SK-N-DZ (cell line): ENCODE measurements at places on chromosomes 2 and 18.

DNA sequence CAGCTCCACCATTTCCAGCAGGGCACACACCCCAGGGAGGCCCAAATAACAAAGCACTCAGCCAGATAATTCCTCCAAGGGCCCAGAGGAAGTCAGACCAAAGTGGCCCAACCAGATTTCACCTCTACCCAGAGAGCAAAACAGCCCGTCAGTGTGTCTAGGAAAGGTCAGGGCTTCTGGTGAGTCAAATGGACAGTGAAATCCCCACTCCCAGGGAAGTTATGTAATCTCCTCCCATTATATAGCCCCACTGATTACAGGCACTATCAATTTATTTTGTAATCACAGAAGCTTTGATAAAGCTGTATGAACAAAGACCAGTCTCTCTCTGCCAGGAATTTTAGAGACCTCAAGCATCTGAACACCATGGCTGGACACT lies 4.0 kb downstream of the B4GALT6 start:
- no peak for DNase-seq

DNA sequence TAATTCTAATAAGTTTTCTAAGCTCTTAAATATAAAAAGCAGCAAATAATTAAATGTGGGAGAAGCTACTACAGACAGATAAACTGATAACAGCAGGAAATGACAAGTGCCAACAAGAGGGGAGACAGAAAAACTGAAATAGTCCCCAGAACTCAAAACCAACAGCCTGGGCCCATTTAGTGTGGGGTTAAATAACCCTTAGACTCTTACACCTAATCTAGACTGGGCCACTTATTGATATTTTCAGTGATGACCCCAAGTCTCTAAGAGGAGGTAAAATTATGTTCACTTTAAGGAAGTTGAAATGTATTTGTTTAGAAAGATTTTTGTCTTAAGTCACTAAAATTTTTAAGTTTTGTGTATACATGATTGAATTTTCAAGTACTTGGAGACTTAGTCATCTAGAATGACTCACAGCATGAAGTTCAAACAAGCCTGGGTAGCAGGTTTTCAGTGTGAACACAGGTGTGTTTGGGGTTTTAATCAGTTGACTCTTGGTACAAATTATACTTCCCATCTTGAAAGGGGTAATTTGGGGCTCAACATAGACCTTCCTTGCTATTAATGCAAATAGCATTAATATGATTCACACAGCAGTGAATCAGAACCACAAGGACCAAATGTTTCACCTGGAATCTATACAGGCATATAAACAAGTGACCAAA lies 54.9 kb upstream of the MYO3B start:
- DNase-seq: no peak

DNA sequence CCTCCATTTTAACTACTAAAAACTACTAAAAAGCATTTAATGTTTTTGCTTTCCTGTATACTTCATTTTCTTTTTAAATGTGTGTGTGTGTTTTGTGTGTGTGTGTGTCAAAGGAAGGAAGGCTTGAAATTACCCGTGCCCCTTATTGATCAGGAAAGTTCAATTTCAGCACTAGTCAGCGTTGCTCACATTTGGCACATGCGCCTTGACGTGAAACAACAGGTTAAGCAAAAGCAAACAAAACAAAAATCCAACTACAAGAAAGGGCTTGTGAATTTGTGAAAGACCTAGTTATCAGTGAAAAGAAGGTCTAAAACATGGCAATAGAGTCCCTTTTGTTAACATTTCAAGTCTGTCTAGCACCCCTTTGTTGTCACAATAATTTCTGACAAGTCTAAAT lies 72.5 kb downstream of the KCNH7 start:
- no peak for DNase-seq

GRCh38 chr2:29068513-29068912 lies 5.8 kb downstream of the PCARE start:
- DNase-seq: no peak

DNA sequence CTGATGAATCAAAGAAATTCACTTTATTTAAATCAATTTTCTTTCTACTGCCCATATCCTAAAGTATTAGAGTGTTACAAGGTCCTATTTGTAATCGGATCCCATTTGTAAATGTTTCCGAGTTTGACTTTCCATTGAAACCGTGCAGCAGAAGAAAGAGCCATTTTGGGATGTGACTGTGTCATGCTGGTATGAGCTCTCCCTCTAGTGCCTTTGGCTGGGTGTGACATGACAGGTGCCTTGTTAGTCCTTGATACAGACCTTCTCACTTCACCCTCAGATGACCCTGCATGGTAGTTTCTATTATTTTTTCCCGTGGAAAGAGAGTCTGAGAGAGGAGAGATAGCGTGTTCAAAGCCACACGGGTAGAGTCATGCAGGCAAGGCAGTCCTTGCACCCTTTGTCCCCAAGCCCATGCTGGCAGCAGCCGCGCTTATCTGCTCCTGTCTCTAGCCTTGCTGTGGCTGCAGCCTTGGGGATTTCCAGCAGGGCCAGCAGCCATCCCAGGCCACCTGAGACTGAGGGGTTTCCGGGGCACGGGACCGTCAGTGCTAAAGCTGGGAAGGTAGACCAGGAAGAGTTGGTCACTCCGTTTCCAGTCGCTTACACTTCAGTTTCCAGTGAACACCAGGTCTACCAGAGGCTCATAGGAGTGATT lies 21.4 kb downstream of the CHMP1B start:
- DNase-seq: no peak

GRCh38 chr18:63368611-63369010 lies 1.6 kb upstream of the KDSR start:
- no peak for DNase-seq

GRCh38 chr2:33106115-33106514 lies 159.4 kb downstream of the LTBP1 start:
- no peak for DNase-seq

GRCh38 chr18:1968801-1969498 lies 602.4 kb downstream of the METTL4 start:
- DNase-seq: no peak

GRCh38 chr18:13893418-13893760 lies 21.9 kb downstream of the MC2R start:
- DNase-seq: no peak

- DNase-seq: no peak
These were observed 40.3 kb upstream of the RALBP1 start for GRCh38 chr18:9435041-9435440.

GRCh38 chr2:171407030-171407675 lies 26.6 kb downstream of the METTL8 start:
- DNase-seq: no peak

DNA sequence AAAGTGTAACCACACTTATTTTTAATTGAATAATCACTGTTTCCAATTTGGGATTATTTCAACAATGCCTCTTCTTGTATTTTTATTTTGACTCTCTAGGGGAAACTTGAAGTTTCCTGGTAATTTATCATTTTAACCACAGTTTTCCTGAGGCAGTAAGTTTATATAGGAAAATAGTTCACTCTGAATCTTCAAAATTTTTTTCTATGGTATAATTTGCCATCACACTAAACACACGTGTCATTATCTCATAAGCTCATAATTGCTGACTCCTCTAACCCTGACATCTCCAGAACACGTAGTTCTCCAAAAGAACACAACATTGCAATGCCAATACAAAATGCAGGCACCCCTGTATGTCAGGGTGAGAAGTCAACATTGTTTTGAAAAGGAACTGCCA lies 102.2 kb upstream of the FZD7 start:
- no peak for DNase-seq

- DNase-seq: no peak
These were observed 64.8 kb downstream of the ARMC9 start for GRCh38 chr2:231263118-231263831.

DNA sequence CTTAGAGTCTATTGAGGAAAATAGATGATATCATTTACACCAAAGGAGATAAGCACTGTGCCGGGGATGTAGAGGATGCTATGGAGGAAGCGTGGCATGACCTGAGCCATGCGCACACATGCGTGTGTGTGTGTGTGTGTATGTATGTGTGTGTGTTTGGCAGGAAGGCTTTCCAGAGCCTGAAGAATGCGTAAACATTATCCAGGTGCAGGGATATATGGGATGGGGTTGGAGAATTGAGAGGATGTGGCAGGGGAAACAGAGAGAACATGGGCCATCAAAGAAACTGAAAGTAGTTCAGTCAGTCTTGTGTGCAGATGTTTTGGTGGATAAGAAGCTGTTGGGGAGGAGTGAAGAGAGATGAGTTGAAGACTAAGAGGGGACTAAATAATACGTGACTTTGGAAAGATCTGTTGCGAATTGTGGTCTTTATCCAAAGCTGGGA lies 9.3 kb upstream of the STAT1 start:
- DNase-seq: no peak

- DNase-seq: no peak
These were observed 78.0 kb downstream of the MYO3B start for GRCh38 chr2:170255971-170256370.

DNA sequence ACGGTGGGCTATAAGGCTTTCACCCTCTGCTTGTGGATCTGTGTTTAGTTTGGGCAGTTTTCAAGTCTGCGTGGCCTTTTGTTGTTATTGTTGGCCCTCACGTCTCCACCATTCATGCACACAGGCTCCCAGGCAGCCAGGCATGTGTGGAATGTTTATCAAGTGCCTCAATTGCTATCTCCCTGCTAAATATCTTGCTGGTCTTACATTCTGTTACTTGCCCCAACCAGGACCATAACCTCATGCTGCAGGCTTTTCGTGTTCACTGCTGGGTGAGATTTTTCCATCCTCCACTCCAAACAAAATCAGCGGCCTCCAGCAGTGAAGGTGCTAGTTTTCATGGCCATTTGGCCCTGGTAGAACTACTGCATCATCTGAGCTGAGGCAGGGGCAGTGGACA lies 63.0 kb upstream of the DSC1 start:
- DNase-seq: no peak

DNA sequence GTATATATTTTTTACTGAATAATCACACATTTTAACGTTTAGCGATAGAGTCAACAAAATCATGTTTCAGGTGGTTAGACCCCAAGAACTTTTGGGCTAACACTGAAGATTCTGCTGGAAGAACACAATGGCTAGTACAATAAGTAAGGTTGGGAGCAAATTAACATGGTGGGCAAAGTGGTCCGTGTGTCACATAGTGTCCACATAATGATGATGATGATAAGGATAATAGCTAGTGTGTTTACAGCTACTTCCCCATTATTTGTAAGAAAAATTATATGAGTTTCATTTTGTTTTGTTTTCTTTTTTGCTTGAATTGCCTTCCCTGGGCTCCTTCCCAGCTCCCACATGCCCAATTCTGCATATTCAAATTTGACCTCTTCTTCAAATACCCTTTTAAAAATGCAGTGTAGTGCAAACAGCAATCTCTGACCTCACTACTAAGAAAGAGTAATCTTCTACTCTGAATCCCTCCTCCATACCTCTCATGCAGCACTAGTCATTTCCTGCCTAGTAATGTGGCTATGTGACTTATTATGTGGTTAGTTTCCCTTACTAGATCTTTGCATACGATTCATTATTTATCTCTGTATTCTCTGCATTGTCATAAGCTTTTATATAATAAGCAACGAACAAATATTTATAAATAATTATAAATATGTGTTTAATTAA lies 16.9 kb upstream of the VPS54 start:
- DNase-seq: no peak

- DNase-seq: no peak
These were observed 447.0 kb downstream of the SOX11 start for GRCh38 chr2:6139142-6139541.

DNA sequence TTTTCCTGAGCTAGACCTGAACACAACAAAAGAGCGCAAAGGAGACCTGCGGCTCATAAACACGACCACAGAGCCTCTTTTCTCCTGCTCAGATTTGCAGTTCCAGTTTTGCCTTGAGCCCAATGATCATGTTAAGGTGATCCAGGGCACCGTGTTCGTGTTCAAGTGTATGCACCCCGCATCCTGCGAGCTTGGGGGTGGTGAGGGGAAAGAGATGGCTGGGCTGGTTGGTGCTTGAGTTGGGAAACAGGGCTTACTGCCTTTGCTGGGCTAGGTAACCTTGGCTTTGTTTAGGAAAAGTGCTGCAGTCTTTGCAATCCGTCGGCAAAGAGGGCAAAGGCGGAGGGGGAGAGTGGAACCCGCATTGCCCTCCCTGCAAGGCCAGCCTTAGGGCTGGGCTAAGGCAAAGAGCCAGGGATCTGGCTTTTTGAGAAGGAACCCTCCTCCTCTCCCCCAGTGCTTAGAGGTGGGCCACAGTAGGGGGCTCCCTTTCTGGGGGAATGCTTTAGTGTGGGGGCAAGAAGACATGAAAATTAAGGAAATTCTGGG lies 1.3 kb downstream of the HOXD10 start:
- no peak for DNase-seq

- no peak for DNase-seq
These were observed 59.5 kb downstream of the R3HDM1 start for GRCh38 chr2:135590619-135591260.

- no peak for DNase-seq
These were observed 92.2 kb upstream of the MCFD2 start for GRCh38 chr2:47007826-47008225.

- no peak for DNase-seq
These were observed 4.3 kb downstream of the PNKD start for GRCh38 chr2:218274586-218274985.
